SJCRH30 (cell line): ENCODE measurements at places on chromosomes 11 and 22.

DNA sequence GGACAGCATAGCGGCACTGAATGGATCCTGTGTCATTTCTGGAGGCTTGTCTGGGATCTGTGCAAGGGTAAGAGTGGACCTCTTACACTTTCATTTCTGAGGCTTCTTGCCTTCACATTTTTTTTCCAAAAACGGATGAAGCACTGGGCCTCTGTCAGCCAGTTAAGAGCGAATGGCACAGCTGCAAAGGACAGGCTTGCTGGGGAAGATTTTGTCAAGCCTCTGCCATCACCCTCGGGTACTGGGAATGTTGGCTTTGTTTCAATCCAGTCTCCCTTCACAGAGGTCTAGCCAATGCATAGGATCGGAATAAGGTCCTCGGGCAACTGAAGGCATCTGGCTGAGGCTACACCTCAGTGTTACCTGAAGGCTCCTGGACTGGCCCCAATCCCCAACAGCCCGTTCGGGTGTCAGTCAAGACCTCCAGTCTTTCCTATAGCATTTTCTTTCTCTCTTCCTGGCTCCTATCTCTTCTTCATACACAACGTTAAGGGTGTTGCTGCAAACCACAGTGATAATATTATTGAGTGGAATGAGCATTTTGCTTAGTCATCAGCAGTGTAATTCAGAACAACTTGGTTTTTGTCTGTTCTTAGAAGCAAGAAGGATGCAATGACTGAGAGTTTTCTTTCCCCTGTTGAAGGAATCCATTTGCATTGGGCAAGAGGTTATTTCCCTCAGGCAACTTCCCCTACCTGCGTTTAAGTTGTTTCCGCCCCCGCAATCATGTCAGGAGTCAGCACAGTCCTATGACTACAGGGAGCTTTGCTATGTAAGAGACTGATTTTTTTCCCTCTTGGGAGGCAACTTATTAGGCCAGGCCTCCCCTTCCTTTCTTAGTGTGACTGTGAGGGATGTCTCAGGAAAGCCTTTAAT lies 22.8 kb downstream of the NPAT start:
- no peak for DNase-seq

DNA sequence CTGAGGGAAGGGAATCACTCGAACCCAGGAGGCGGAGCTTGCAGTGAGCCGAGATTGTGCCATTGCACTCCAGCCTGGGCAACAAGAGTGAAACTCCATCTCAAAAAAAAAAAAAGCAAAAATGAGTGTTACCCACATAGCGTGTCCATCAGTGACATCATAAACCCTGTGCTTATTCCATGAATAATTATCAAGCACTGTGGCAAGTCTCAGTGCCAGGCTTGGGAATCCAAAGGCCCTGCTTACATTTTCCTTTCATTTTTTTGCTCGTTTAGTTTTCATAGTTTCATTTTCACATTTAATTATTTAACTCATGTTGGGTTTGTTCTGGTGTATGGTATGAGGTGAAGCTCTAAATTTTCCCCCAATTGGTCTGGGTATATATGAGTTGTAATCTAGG lies 46.5 kb downstream of the NEU3 start:
- DNase-seq = no peak

GRCh38 chr22:16594026-16594425 lies 1.4 kb upstream of the CCT8L2 start:
- DNase-seq = no peak

GRCh38 chr11:117950301-117950700 lies 21.1 kb upstream of the TMPRSS13 start:
- peak; percentile 15 for DNase-seq

- no peak for DNase-seq
These were observed 38.3 kb upstream of the CXCR5 start for GRCh38 chr11:118845369-118845768.

- DNase-seq = no peak
These were observed 2.7 kb upstream of the RAG1 start for GRCh38 chr11:36565031-36565610.

GRCh38 chr11:82863209-82863608 lies 37.0 kb downstream of the PRCP start:
- no peak for DNase-seq

- no peak for DNase-seq
These were observed 4.1 kb downstream of the SYT13 start for GRCh38 chr11:45282081-45282480.

GRCh38 chr11:20771681-20772080 lies 102.3 kb downstream of the NELL1 start:
- no peak for DNase-seq

- DNase-seq = no peak
These were observed 67.5 kb downstream of the LHFPL7 start for GRCh38 chr22:24878969-24879368.

DNA sequence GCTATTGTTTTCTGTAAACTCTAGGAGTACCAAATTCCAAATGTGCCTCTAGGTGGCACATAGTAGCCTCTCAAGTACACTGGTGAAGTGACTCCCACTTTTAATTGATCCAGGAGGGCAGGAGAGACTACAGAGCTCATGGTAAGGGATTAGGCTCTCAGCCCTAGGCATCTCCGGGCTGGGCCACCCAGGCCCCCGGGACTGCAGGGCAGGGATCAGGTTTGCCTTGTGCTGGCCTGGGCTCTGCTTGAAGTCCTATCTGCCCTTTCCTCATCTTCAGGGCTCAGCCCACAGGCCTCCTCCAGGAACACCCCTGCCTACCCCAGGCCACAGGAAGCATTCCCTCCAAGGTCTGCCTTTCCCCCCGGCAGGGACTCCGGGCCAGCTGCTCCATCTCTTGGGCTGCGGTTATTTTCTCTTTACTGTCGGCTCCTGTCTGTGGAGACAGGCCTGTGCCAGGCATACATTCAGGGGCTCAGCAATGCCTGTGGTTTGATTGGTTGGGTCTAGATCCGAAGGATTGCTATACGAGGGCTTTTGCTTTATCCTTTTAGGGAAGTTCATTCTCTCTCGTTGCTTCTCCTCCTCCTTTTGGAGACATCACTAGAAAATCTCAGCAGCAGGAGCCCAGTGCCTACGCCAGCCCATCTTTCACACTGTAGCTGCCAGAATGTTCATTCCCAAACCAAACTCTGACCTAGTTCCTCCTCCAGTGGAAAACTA lies 32.8 kb downstream of the PARVA start:
- peak; percentile 88 for DNase-seq
